ENCODE measurements at places on chromosomes 5 and 9.

DNA sequence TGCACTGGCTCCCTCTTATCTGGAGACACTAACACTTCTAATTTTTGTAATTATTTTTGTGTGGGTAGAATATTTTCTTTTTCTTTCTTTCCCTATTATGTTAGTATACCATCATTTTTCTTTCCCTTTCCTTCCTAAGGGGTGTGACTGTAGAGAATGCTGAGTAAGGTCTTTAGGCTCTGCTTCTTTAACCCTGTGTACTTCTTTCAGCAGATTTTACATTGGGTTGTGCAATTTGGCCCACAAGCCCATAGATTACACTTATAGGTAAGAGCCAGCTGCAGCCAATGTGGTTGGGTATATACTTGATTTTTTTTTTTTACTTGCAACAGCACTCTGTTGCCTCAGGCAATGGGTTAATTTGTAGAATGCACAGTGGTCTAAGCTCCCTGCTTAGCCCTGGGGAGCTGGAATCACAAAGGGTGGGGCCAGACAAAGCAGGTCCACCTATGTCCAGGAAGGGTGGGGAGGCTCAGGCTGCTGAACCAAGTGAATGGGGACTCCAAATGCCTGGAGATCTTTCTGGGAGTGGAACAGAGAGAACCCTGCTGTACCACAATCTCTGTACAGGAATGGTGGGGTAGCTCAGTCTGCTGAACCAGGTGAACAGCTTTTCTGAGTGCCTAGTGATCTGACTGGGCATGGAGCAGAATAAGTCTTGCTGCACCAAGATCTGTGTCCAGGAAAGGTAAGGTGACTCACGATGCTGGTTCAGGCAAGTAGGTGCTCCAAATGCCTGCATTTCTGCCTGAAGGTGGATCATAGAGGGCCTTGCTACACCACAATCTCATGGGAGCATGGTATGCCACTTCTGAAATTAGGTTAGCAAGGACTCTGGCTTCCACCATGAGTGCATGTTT, 64.9 kb downstream of the SLC25A46 start:
- no peak for DNase-seq

- peak; percentile 41 for DNase-seq
These were observed 6.6 kb upstream of the ASPN start for GRCh38 chr9:92488681-92489550.

- no peak for DNase-seq
These were observed 754.4 kb downstream of the CDH18 start for GRCh38 chr5:19233573-19233972.

DNA sequence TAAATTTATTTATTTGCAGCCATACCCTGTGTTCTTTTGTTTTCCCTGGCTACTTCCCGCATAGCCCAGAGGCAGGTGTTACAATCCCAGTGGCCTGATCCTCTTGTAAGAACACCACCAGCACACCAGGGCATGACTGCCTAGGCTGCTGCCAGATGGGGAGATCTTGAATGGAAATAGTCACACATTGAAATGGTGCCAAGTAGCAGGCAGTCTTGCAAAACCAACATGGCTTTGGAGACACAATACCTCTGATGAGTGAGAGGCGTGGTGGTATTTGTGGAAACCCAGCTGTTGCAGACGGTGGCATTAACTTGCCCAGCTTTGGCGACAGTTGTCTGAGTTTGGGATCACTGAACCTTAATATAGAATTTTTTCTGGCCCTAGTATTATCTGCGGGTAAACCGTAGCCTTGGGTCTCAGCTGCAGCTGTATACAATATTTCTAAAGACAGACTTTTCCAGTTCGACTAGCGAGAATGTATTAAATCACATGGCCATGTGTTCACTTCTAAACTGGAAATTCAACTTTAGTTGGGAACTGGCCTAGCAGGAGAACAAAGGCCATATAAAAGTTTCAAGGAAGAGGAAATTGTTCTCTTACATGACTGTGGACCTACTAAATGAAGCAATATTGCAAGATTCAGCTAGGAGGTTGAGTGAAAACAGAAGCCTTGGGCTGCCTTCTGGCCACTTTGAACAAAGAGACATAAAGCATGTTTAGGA, 277.0 kb downstream of the SMARCA2 start:
- DNase-seq, result peak; percentile 13

DNA sequence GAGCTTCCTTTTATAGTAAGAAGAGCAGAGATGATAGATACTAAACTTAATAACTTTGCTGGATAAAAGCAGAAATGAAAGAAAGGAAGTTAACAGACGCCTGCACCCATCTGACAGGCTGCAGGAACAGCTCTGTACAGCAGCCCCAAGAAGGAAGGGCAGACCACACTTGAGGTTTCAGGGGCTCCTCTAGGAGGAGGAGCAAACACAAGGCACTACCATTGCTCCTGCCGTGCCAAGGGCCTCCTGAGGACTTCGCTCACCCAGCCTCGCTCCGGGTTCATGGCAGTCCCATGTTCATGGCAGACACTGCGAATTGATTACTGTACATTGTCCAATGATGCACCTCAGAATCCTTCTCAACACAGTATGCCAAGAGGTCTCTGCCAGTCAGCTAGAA, 85.1 kb downstream of the AMBP start:
- DNase-seq, result no peak

DNA sequence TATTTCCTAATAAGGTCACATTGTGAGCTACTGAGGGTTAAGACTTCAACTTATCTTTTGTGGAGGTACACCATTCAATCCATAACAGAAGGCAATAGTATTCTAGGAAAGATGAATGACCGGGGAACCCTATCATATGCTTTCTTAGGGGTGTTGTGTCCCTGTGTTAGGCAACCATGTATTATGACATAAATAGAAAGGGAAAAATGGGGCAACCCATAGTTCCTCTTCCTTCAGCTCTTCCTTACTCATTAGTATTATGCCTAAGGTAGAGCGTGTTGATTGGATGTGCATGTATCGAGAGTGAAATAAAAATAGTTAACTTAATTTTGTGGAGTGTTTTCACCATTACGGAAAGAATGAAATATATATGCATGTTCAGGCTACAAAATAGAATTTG, 6.0 kb upstream of the CCNJL start:
- no peak for DNase-seq

- DNase-seq, result no peak
These were observed 488 bp downstream of the POLR1E start for GRCh38 chr9:37486256-37486615.

GRCh38 chr9:4292781-4293180, 7.1 kb downstream of the GLIS3 start:
- peak; percentile 73 for DNase-seq

- peak; percentile 65 for DNase-seq
These were observed 9.1 kb downstream of the CHMP5 start for GRCh38 chr9:33273972-33274328.

GRCh38 chr9:130933114-130934046, 5.7 kb downstream of the FIBCD1 start:
- DNase-seq, result peak; percentile 96

DNA sequence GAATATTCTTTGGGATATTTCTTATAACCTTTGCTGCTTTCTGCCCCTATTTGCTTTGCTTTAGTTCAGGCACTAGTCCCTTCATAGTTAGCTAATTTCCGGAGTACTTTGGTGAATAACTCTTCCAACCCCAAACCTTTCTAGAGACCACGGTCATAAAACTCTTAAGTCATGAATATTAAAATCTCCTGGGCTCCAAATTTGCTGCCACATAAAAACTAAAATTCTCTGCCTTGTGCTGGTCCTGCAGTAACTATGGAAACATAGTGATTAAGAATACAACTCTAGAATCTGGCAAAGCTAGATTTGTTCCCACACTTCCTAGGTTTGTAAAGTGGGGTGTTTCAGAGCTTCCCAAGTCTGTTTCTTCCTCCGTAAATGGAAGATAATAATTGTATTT, 10.0 kb upstream of the ACTBL2 start:
- DNase-seq, result peak; percentile 81

GRCh38 chr5:86463339-86463738, 154.4 kb upstream of the COX7C start:
- no peak for DNase-seq

- DNase-seq, result no peak
These were observed 419.4 kb downstream of the MTRR start for GRCh38 chr5:8288334-8288733.

DNA sequence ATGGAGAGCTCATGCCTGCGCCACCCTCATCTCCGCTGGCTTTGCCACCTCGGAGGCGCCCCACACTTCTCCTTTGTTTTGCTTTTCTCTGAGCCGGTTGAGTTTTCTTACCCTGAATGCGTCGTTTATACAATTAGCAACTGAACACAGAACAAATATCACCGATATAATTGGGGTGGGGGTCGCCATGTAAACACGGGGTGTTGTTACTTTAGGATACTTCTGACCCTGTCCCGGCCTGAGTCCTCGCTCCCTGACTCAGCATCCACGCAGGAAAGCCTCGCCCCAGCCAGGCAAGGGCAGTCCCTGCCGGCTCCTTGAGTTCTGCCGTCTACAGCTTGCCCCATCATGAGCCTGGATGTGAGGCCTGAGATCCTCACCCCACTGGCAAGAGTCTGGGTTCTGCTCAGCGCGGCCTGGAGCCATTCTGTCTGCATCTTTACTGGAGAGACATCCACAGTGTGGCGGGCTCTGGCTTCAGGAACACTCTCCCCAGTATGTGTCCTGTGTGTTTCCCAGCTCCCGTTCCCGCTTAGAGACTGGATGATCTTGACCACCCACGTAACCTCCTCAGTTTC, 5.5 kb downstream of the NKX2-5 start:
- DNase-seq, result no peak

Measured in M059J (cell line).